ENCODE measurements at places on chromosomes 2 and 18. TPM values are rescaled to one million over a fixed set of nuclear protein-coding genes. Genes with fewer than 3 reads are reported as not detected.
A peak's percentile ranks its signal among the peaks of the same experiment; 100 is the strongest.

DNA sequence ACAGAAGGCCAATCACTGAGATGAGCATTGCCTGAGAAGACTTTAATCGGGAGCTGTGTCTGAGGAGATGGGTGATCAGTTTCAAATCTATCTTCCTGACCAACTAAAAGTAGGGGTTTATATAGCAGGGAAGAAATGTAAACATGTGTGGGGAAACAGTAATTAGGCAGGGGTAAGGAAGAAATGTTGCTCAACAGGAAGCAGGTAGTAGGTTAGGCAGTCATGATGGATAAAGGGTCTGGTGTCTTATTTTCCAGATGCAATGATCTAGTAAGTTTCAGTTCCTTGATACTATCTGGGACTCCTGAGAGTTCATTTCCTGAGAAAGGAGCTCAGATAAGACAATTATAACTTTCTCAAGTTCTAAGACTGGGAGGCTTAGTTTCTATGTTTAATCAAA, 33.8 kb upstream of the DNAJC10 start:
- ATAC-seq = no peak

GRCh38 chr2:226048611-226049010, 649.1 kb downstream of the NYAP2 start:
- no peak for ATAC-seq

GRCh38 chr2:47661310-47661709, 121.6 kb upstream of the MSH6 start:
- ATAC-seq = no peak

DNA sequence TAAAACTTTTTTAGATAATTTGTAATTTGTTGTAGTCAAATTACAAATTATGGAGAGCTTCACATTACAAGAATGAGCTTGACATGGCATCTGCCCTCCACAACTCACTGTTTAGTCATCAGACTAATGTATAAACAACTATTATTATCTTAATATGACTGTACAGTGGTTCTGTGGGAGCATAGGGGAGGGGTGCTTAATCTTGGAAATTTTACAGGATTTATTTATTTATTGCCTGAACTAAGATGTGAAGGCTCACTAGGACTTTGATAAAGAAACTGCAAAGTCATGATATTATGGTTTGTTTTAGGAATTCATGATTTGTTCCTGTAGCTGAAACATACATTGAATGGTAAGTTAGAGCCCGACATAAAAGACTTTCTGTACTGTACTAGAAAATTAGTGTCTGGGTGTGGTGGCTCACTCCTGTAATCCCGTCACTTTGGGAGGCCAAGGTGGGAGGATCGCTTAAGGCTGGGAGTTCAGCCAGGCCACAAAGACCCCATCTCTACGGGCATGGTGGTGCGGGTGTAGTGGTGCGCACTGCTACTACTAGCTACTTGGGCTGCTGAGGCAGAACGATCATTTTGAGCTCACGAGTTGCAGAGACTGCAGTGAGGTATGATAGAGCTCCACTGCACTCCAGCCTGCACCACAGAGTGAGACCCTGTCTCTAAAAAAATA, 2.1 kb downstream of the MARCHF7 start:
- no peak for ATAC-seq

Gene ALPP
- total RNA-seq = not detected

Gene TRABD2A
- total RNA-seq = 28.6 TPM

GRCh38 chr2:157259960-157260359, 2.5 kb downstream of the GALNT5 start:
- no peak for ATAC-seq

- peak; percentile 39 for ATAC-seq
Observed at GRCh38 chr2:96876269-96877041, 6.6 kb upstream of the SEMA4C start.

DNA sequence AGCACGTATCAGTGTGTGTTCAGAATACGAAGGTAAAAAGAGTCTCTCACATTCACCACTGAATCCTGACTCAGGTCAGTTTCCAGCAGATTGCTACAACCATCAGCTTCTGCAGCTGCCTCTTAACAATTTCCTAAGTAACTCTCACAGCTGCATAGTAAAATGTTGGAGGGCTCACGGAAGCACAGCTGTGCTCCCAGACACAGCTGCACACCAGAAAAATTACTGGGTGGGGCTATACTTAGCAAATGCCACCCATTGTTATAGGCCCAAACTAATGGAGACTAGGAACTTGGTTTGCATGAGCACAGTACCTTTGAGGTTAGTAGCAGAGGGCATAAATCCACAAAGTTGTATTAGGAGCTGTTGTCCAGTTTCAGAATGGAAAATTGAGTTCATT, 153.9 kb upstream of the ERBB4 start:
- no peak for ATAC-seq

DNA sequence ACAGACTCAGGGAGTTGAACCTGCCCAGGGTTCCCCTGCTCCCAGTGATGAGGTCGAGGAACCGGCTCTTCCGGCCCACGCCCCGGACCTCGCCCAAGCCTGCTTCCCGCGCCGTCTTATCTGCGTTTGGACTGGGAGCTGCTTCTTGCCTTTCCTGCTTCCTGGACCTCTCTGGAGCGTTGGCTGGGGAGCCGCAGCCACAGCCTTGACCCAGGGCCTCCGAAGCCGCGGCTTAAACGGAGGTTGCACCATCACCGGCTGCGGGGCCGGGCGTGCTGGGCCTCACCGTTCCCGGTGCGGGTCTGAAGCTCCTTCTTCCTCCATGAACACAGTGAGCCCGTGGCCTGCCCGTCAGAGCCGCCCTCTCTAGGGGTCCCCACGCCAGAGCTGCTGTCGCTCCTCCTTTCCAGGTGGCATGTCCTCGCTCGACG, 13.3 kb downstream of the NTSR2 start:
- no peak for ATAC-seq

Gene SERPINB3
- total RNA-seq = not detected

GRCh38 chr18:58870130-58870529, 5.5 kb downstream of the ZNF532 start:
- no peak for ATAC-seq

Gene SRD5A2
- total RNA-seq = not detected

DNA sequence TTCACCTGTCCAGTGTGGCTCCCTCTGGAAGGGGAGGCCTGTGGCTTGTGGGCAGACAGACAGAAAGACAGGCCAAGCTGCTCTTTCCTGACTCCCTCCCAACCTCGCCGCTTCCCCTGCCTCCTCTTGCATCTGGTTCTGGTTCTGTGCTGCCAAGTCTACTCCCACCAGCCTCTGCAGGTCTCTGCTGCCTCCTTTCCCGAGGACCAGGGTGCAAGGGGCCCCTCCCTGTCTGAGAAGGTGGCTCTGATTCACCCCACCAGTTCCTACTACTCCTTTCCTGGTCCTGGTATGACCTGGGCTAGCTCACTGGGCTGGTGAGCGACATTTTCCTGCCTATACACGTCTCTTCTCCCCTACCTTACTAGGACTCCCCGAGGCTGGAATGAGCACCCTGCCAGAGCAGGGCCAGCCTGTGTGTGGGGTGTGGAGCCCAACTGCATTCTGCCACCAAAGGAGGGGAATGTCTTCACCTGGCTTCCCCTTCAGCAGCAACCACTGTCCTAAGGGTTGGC, 238.5 kb downstream of the CELF4 start:
- ATAC-seq = no peak

Gene HOXD12
- total RNA-seq = not detected

GRCh38 chr2:186603286-186603685, 13.4 kb downstream of the ITGAV start:
- ATAC-seq = no peak

GRCh38 chr2:144015036-144015435, 504.9 kb downstream of the ZEB2 start:
- no peak for ATAC-seq

- no peak for ATAC-seq
Observed at GRCh38 chr18:36322408-36322728, 24.9 kb downstream of the FHOD3 start.

GRCh38 chr2:197359859-197360258, 49.3 kb upstream of the ANKRD44 start:
- ATAC-seq = no peak

DNA sequence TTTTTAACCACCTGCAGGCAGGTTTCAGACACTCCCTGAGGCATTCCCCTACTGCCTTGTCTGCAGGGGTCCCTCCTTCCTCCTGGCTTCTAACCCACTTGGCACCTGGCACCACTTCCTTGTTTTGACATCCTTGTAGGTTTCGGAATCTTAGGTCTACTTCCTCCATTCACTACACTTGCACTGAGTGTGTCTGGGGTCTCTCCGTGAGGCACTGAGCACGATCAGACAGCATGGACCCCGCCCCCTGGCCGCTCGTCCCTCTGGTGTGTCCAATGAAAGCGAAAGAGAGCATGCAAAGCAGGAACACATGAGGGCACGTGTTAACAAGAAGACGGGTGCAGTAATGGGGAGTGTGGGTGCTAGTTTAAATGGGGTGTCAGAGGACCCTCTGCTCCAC, 63.8 kb downstream of the HAUS1 start:
- ATAC-seq = no peak

- ATAC-seq = peak; percentile 56
Observed at GRCh38 chr18:23922939-23923338, 91.6 kb upstream of the TTC39C start.

- no peak for ATAC-seq
Observed at GRCh38 chr18:46401486-46402070, 255.4 kb downstream of the LOXHD1 start.

DNA sequence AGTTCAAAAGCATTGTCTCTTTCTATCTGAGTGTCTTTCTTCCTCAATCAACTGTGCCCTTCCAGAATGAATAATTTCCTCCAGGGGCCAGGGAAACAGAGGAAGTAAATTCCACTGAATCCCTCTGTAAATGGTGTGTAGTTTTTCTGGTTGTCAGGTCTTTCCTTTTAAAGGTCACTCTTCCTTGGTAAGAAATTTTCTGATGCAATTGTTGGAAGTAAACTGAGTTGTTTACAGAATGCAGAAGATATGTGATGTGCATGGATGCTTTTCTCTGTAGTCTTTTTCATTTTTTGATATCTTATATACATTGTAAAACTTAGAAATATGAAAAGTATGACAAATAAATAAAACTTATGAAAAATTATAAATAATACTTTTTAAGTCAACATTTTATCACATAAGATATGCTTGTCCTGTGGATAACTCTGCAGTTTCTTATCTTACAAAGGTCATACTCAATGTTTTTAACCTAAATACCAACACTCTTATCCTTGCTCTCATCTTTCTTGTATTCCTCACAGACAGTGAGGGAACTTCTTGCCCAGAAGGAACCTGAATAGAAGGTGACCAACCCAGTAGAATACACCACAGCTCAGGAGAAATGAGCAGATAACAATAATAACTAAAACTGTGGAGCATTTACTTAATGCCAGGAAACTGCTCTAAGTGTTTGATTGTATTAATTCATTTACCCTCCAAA, 234.5 kb downstream of the METTL4 start:
- no peak for ATAC-seq

Gene PDE1A
- total RNA-seq = not detected

- no peak for ATAC-seq
Observed at GRCh38 chr2:236862961-236863728, 222.5 kb upstream of the COPS8 start.

Gene CABLES1
- total RNA-seq = 5.8 TPM

DNA sequence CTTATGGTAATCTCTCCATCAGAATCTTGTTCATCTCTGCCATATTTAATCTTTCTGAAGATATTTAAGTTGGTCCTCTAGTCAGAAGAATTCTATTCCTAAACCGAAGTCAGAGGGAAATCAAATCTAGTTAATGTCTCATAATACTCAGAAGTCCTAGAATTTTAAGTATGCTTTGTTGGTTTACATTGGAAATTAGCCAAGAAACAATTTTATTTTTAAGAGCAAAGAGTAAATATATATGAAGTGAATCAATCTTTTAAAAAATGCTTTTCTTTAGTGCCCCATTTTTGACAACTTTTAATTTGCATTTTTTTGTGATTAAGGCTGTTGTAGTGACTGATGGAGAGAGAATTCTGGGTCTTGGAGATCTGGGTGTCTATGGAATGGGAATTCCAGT, 38.1 kb downstream of the ME2 start:
- no peak for ATAC-seq

Gene SDC1
- total RNA-seq = 0.30 TPM

Gene DHRS9
- 0.71 TPM for total RNA-seq

GRCh38 chr2:96537734-96538486, 1.4 kb downstream of the ARID5A start:
- peak; percentile 44 for ATAC-seq

DNA sequence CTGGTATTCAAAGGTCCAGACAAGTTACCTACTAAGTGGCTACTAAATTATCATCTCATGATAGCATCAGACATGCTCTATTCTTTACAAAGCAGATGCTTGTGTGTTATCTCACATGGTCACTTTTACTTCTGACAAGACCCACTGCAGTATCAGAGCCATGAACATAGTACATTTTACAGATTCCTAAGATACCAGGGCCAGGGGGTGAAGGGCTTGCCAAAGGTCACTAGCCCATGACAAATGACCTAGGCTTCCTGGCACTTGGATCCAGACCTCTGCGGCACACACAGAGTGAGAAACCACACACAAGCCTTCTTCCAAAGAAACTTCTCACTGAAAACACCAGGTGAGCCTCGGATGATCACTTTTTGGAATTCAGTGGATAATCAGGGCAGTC, 446.8 kb downstream of the EIPR1 start:
- ATAC-seq = no peak

DNA sequence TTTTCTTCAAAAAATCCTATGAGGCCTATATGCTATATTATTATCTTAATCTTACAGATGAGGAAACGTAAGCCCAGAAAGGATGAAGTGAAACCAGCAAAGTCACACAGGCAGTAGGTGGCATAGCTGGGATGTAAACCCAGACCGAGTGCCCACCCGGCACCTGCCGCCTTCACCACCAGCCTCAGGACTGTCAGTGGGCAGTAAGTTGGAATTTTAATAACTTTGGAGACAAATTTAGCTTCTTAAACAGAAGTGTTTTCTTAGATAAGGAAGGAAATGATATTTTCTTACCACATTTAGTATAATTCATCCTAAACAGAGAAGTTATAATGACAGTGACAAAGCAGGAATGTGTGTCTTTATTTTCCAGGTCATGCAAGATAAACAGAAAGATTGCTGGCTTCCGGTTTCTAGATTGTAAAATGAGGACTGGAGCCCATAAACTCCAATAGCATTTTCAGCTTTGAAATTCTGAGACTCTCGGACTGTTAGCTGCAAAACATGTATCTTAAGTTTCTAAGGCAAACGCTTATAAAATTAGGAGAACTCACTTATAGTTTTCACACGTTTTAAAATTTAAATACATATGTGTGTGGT, 59.3 kb downstream of the CD8B2 start:
- no peak for ATAC-seq

GRCh38 chr2:161042990-161043625, 117.1 kb upstream of the TANK start:
- ATAC-seq = no peak

GRCh38 chr2:48380208-48380607, 149.7 kb upstream of the STON1 start:
- ATAC-seq = no peak

Data from activated T-helper 17 cell treated with anti-CD3 and anti-CD28 coated beads, Interleukin-2, amount 50 U/mL, for 72 hours (primary cell).